ENCODE measurements at places on chromosomes 4 and X.

GRCh38 chr4:135357091-135357490 lies 1155.5 kb upstream of the PABPC4L start:
- DNase-seq = no peak

DNA sequence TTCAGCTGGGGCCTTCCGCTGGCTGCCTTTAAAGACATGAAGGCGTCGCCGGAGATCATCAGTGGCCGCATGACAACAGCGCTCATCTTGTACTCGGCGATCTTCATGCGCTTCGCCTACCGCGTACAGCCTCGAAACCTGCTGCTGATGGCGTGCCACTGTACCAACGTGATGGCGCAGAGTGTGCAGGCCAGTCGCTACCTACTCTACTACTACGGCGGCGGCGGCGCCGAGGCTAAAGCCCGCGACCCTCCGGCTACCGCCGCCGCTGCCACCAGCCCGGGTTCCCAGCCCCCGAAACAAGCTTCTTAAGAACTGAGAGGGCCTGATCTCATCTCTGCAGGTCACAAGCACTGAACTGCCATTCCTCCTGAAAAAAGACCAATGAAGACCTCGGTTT lies 437 bp downstream of the MPC1L start:
- DNase-seq = no peak

DNA sequence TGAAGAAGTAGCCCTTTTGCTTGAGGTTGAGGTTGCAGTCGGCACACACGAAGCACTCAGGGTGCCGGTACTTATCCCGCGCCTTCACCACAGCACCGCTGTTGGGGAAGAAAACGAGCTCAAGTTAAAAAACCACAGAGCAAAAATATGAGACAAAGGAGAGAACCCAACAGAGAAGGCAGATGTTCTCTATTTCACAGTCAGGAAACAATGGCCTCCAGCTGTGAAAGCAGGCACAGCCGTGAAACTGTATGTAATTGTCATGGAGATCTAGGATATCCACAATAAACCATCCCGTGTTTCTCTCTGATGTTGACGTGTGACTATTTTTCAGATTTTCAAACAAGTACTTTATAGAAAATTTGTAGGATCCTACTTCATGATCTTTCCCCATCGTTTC lies 30.9 kb upstream of the CCDC110 start:
- no peak for DNase-seq

GRCh38 chr4:2075987-2076907 lies 17.1 kb downstream of the NAT8L start:
- DNase-seq = no peak

DNA sequence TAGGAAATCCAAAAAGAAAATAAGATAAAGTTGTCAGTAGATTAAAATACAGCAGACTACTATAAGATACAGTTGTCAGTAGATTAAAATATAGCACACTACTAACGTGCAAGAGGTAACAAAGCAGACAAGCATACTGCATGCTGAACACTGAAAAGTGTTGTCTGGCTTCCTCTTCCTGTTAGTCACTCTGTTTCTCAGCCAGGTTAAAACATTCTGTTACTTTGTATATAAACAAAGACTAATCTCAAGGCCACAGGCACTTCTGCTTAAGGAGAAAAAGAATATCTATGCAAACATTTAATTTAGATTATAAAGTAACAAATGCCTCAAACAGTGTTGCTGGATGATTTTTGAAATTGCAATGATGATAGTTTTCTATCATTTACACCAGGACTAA lies 41.0 kb upstream of the SCD5 start:
- no peak for DNase-seq

- peak; percentile 68 for DNase-seq
Observed at GRCh38 chrX:13721819-13722519, 12.5 kb downstream of the TRAPPC2 start.

DNA sequence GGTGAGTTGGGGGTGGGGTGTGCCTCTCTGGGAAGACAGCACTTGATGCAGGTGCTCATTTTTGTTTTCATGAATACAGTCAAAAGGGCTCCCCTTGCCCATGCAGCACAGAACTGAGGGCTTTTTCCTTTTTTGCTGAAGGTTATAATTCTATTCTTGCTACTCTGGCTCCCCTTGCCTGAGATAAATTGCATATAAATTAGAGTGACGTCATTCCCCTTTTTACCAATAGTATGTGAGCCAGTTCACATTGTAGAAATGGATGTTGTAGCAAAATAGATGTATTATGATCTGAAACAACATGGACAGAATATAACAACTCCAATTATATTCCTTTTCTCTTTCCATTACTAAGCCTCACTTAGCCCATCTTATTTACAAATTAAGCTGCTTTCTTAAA lies 28.4 kb downstream of the CXorf58 start:
- no peak for DNase-seq

GRCh38 chrX:85996555-85996954 lies 50.8 kb downstream of the CHM start:
- DNase-seq = peak; percentile 14

DNA sequence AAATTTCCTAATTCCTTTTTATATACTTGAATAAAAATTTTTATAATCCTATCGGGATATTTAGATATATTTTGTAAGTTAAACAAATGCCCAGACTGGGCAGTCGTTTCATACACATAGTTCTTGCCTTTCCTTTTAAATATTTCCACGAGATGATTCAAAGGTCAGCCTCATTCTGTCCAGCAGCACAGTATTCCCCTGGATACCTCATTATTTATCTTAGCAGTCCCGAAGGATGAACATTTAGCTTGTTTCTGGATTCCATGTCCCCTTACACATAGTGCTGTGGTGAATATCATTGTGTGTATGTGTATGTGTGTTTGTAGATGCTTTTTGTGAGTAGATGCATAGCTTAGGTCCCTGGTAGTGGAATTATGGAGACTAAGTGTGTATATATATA lies 38.3 kb downstream of the RAPGEF2 start:
- no peak for DNase-seq

- peak; percentile 43 for DNase-seq
Observed at GRCh38 chrX:23127586-23127985, 127.8 kb downstream of the DDX53 start.

GRCh38 chrX:122788216-122788615 lies 395.9 kb upstream of the GRIA3 start:
- DNase-seq = no peak

DNA sequence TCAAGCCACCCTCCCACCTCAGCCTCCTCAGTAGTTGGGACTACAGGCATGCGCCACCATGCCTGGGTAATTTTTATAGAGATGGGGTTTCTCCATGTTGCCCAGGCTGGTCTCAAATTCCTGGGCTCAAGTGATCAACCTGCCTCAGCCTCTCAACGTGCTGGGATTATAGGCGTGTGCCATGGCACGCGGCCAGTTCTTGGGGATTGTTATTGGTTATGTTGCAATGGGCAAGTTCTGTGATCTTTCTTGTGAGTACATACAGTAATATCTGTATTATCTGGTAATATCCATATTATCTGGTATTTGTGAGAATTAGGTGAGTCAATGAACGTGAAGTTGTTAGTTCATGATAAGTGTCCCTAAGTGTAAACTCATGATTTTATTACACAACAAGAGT lies 90.3 kb upstream of the TBL1X start:
- no peak for DNase-seq

DNA sequence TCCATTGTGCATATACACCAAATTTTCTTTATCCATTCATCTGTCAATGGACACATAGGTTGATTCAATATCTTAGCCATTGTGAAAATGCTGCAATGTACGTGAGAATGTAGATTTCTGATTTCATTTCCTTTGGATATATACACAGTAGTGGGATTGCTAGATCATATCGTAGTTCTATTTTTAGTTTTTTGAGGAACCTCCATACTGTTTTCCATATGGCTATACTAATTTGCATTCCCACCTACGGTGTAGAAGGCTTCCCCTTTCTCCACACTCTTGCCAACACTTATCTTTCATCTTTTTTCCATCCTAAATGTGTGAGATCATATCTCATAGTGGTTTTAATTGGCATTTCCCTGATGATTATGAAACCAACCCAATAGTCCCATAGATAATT lies 43.4 kb downstream of the ING2 start:
- no peak for DNase-seq

DNA sequence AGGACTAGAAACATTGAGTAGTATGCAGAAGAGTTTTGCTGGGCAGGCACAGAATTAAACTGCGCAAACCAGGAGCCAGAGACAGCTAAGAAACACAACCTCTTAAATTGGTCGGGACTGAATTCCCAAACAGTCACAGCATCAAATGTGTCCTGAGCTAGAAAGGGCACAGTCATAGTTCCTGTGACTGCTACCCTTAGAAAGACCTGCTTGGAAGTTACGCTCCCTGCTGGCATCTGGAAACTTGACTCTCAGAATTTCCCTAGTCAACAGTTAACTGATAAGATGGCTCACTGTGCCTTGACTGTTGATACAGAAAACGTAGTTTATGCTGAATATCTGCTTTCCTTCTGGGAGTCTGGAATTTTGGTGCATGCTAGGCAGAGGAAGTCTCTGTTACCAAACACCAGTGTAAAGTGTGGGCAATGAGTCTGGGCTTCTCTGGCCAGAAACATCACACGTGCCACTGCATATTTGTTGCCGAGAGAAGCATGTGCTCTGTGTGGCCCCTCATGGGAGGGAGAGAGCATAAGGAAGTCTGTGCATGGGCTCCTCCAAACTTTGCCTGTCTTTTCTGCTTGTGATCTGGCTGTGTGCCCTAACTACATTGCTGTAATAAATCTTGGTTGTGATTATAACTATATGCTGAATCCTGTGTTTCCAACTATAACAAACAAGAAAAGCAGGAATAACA lies 11.6 kb upstream of the EOLA2 start:
- DNase-seq = no peak

DNA sequence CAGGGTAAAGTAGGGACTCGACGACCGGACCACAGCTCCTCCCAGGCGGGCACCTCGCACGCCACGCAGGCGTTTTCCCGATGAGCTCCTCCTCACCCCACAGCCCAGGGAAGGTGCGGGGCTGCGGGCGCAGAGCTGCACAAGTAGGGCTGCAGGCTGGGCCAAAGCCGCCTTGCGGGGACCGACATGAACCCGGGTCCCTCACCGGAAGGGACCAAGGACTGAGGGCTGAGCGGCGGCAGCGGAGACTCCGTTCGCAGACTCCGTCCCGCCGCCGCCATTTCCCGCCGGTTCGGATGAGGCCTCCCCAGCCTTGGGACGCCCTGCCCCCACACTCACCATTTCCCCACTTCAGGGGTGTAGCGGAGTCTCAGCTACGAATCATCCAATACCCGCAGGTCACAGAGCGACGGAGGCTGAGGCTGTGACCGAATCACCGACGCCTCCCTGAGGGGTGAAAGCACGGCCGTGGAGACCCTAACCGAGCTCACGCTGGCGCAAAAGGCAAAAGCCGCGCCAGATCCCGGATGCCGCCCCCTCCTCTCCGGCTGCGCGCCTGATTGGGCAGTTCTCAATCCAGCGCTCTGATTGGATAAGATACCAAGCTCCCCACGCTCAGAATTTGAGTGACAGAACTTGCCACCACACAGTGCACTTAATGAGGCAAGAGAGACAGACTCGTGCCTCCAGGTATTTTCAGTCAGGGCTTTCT lies at the start of gene ZNF732:
ZNF732 (minus strand) TSS at position 506 of the 712 bp plus-strand sequence; CDS start at position 342, 164 bp downstream.
- DNase-seq = peak; percentile 98

- DNase-seq = peak; percentile 53
Observed at GRCh38 chr4:90126805-90127204, 389 bp upstream of the CCSER1 start.

DNA sequence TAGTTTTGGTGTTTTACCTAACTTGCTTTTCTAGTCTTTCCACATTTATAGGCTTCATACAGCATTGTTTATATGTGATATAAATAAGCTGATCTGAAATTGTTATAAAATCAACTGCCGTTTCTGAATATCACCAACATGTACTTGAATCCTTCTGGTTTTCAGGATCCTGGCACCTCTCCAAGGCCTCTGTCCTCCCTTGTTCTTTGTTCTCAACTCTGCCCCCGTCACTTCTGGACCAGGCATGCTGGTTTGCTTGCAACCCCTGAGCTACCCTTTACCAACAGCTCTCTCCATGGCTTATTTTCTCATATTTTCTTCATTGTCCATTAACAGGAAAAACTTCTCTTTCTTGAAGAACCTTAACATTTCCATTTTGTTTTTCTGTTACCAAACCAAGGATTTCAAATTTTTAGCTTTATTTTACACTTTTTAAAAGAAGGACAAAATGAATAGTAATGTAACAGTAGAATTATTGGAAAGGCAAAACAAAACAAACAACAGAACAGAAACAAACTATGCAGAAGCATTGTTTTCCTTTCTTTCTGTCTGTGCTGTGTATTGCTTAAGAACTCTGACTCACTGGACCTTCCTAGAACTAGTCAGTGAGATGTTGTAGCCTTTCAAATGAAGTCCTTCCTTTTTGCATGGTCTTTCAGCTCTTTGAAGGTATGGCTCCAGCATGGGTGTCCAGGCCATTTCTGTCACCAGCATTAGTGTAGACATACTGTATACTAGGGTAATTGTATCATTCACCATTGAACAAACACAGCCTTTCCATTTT lies 44.8 kb downstream of the BANK1 start:
- peak; percentile 74 for DNase-seq

- peak; percentile 49 for DNase-seq
Observed at GRCh38 chrX:19886883-19887531, 393 bp downstream of the SH3KBP1 start.

- no peak for DNase-seq
Observed at GRCh38 chr4:147709999-147710398, 21.9 kb upstream of the ARHGAP10 start.

DNA sequence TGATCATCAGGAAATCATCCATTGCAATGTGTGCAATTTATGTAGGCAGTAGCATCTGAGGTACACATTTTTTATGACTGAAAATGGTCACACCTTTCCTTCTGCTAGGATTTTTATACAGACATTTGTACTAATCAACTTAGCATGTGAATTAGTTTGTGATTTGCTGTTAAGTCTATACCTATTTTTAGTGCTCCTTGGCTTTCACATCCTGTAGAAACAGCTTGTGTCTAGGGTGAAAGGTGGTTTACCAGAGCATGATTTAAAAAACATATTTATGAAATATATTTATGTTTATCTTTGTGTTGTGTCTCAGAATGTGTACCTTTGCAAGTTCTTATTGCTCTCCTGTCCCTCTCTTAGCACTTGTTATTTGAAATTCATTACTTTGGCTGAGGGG lies 916.0 kb downstream of the TECRL start:
- DNase-seq = no peak

DNA sequence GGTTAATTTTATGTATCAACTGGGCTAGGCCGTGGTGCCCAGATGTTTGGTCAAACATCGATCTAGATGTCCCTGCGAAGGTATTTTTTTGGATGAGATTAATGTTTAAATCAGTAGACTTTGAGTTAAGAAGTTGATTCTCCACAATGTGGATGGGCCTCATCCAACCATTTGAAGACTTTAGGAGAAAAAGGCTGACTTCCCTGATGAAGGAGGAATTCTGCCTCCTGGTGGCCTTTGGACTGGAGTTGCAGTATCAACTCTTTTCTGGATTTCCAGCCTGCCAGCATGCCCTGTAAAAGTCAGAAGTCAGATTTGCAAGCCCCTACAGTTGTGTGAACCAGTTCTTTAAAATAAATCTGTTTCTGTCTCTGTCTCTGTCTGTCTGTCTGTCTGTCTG lies 91.4 kb downstream of the STK32B start:
- DNase-seq = peak; percentile 77

GRCh38 chrX:928606-929005 lies 283.8 kb downstream of the CRLF2 start:
- DNase-seq = no peak

GRCh38 chr4:160717848-160718247 lies 1446.0 kb downstream of the FSTL5 start:
- no peak for DNase-seq

GRCh38 chr4:6644792-6645530 lies 4.5 kb downstream of the MRFAP1 start:
- no peak for DNase-seq

- DNase-seq = no peak
Observed at GRCh38 chrX:18895189-18895951, 88.5 kb downstream of the PHKA2 start.
